Activated naive CD4-positive, alpha-beta T cell treated with anti-CD3 and anti-CD28 coated beads, Interleukin-2, amount 10 ng/mL, durations not matched to agents 7 days and 5 days (primary cell): ENCODE measurements at places on chromosomes 13 and 19.

GRCh38 chr19:1955171-1956121, 14.5 kb downstream of the CSNK1G2 start:
- DNase-seq: no peak

DNA sequence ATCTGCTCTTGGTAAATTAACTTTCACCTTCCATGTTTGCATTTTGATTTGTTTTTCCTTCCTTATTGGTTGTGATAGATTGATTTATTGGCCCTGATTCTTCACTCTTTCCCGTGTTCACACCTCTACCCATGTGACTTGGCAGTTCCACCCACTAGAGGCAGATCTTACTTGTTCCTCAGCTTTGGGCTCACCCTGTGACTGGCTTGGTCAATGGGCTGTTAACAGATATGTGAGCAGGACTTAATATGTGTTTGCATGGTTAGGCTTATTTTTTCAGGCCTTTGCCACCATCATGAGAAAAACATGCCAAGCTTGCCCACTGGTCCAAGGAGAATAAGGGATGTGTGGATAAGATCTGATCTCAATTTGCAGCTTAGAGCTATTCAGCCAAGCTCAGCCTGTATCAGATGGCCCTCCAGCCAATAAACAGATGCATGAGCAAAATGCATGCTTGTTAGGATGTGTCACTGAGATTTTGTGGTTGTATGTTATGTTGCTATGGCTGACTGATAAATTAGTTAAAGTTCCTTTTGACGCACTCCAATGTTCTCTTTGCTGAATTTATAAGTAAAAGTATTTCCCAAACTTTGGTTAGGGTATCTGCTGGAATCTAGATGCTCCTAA, 48.0 kb downstream of the RGCC start:
- DNase-seq: no peak

- DNase-seq: no peak
These were observed 410.6 kb downstream of the TBC1D4 start for GRCh38 chr13:75071395-75071794.

DNA sequence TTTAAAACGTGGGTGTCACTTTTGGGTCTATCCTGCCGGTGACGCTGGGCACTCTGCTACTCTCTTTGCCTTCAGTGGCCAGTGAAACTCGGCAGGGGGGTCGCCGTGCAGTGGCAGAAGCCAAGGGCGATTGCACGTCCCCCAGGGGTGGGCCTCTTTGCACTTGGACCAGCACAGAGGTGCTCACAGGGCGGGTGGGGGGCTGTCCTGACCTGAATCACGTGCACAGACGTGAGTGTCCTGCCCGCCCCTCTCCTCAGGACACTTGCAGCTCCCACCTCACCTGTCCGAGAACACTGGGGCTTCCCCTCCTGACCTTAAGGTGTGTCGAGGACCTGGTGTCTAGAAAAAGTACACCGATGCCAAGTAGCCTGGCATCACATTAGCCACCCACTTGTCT, 16.1 kb downstream of the COL4A1 start:
- DNase-seq: no peak

- DNase-seq: no peak
These were observed 7.1 kb downstream of the FOSB start for GRCh38 chr19:45474606-45475521.

GRCh38 chr19:308471-309205, 17.4 kb upstream of the PLPP2 start:
- no peak for DNase-seq

GRCh38 chr19:28063702-28064101, 1149.2 kb downstream of the UQCRFS1 start:
- no peak for DNase-seq

DNA sequence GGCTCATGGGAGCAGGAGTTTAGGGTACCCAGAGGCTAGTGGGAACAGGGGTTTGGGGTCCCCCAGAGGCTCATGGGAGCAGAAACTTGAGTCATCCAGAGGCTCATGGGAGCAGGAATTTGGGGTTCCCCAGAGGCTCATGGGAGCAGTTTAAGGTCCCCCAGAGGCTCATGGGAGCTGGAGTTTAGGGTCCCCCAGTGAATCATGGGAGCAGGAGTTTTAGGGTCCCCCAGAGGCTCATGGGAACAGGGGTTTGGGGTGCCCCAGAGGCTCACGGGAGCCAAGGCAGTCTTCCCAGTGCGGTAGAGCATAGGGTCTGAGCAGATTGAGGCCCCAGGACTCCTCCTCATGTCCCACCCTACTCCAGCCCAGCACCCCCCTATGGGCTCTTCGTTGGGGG, 8.6 kb upstream of the FLT3LG start:
- no peak for DNase-seq

DNA sequence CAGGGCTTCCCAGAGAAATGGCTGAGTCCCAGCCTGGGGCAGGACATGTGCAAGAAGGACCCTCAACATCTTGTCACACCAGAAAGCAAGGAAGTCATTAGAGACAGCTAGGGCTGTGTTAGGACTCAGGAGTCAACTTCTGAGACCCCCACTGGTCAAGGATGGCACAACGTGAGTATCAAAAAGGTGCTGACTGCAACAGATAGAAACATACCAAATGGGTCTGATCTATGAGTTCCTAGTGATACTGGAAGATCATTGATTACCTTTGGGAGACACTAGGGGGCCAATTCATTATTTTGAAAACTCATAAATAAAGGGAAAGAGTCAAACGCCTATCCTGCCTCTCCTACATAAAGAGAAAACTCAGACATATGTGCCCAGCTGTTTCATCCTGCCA, 73.5 kb upstream of the GJB6 start:
- DNase-seq: no peak

GRCh38 chr13:107642831-107643230, 572.5 kb downstream of the LIG4 start:
- no peak for DNase-seq

DNA sequence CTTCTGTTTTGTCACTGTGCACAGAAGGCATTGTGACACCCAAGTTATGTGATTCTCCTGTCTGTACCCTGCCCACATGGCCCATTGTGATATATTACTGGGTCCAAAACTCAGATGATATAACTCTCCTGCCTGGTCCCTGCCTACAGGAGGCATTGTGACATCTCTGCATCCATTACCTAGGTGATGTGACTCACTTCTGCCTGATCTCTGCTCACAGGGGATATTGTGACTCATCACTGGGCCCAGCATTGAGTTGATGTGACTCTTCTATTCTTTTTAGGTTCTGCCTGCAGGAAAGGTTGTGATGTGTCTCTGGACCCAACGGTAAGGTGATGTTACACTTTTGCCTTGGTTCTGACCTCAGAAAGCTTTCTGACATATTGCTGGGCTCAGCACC, 67.9 kb upstream of the ZNF724 start:
- no peak for DNase-seq

DNA sequence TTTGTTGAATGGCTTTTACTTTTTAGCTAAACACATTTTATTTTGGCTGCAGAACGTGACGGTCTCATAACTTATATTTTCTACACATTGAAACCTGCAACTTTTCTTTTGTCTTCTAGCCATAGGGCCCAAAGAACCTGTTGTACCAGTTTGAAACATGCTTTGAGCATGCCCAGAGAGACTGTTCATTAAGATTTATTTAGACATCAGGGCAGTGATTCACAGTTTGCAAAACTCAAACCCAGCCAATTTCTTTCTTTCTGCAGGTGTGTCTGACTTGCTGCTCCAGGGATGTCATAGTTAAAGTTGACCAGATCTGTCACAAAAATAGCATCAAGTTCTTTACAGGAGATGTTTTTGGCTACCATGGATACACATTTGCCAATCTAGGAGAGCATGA, 22.0 kb downstream of the SAE1 start:
- no peak for DNase-seq

GRCh38 chr13:50711131-50711815, 132.2 kb downstream of the DLEU7 start:
- DNase-seq: no peak

DNA sequence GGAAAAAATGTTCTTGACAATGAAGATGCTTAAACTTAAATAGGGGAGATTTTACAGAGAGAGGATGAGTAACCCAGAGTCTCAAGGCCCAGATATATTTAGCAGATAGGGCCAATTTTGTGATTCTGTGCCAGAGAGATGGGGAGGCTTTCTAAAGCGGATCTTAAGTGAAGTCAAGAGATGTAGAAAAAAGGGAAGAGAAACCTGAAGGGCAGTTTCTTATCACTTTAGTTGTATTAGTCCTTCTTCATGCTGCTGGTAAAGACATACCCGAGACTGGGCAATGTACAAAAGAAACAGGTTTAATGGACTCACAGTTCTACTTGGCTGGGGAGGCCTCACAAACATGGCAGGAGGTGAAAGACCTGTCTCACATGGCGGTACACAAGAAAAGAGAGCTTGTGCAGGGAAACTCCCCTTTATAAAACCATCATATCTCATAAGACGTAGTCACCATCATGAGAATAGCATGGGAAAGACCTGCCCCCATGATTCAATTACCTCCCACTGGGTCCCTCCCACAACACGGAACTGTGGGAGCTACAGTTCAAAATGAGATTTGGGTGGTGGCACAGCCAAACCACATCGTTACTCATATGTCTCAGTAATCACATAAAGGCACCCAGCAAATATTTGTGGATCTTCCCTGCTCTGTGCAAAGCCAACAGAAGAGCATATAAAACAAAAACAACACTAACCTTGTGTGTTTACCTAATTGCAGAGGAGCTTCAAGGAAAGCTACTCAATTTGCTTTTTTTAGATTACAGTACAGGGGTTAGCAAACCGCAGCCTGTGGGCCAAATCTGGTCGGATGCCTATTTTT, 102.6 kb upstream of the MYCBP2 start:
- DNase-seq: no peak

DNA sequence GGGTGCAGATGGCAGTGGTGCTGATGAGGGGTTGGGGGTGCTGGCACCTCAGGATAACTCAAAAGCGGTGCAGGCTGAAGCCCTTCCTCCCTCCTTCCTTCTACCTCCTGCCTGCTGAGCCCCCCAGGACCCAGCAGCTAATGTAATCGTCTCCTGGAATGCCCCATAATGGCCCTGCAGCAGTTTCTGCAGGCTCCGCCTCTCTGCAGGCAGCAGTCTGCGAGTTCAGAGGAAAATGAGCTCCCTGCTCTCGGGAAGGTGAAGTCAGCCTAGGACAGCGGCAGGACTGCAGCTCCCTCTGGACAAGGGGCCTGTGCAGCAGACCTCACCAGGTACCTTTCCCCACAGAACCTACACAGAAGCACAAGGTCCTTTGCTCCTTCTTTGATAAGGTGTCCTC, 130.9 kb downstream of the ZDHHC20 start:
- no peak for DNase-seq

DNA sequence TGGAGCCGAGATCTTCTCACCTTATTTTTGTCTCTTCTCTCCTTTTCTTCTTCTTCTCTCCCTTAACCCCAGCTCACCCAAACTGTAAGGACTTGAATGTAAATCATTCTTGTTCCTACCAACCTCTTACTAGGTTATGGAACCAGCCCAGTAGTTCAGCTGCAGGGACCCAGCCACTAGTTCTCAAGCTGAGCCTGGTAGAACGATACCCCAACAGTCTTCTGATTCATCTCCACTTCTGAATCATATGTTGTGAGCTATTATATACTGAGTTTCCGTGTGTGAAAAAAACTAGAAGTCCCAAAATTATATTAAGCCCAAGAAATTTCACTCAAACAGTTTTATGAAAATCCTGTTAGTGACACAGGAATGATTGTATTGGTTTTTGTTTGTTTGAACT, 67.7 kb downstream of the DCT start:
- no peak for DNase-seq

GRCh38 chr13:51596541-51596940, 12.3 kb downstream of the WDFY2 start:
- no peak for DNase-seq

DNA sequence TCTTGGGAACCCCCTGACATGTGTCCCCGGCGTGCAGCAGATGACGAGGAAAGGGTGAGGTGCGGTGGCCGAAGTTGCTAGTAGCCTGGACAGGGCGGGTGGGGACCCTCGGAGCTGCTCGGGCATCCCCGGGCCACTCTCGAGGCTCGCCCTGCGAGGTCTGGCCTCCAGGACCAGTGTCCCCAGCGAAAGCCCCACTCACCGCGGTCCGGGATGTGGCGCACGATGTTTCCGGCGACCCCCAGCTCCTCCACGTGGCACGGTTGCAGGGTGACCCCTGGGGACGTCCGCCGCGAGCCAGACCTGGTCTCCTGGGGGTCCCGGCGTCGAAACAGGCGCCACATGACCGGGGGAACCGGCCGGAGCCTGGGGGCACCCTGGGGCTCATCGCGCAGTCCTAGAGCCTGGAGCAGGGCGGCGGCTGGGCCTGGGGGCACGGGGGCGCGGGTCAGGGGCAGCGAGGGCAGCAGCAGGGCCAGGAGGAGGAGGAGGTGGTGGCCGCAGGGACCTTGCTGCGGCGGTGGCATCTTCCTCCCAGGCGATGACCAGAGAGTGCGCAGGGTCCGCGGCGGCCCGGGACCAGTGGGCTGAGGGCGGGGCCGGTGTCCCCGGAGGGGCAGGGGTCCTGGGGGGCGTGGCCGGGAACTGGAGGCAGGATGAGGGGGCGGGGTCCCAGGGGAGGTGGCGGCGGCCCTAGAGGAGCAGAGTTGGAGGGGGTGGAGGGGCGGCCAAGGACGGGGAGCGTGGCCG, 26.0 kb downstream of the CERS1 start:
- no peak for DNase-seq

GRCh38 chr19:21158523-21159135, 16.8 kb downstream of the ZNF431 start:
- DNase-seq: no peak

GRCh38 chr13:45433381-45433790, 15.2 kb upstream of the SLC25A30 start:
- no peak for DNase-seq

- no peak for DNase-seq
These were observed 112.4 kb downstream of the NUFIP1 start for GRCh38 chr13:44876782-44877324.

DNA sequence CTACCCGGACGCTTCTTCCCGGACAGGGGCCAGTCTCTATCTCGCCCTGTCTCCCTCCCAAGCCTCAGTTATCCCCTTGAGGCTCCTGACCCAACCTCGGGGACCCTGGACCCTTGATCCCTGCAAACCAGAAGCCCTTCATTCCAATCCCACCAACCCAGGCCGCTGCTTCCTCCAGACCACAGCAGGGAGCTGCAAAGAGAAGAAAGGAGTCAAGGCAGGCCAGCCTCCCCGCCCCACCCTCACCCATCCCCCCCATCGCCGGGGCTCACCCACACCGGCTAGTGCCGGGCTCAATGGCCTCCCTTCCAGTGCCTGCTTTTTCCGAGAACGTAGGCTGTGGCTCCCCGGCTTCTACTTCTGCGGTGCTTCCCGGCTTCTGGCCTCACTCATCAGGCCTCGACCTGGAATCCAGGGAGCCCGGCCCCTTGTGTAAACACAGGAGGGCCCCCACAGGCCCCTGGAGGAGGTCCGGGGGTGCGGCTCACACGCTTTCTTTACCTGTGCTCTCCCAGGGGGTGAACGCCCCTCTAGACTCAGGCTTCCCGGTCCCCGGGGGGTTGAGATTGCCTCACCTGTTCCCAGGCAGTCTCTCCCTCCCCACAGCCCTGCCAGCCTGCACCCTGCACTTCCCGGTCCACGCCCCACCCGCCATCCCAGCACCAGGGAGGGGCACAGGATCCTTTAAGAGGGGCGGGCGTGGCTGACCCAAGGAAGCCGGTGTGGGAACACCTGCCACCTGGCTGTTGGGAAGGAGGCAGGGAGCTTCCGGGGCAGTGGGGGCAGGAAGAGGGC, at the start of gene FAM83E:
FAM83E (minus strand) TSS at position 641 of the 795 bp plus-strand sequence. CDS start 1,704 bp downstream, outside the sequence.
- DNase-seq: no peak
